ENCODE measurements at places on chromosomes 7 and 10. TPM values are rescaled to one million over a fixed set of nuclear protein-coding genes. Genes with fewer than 3 reads are reported as not detected.

The VGF gene
- 2.5 TPM for total RNA-seq

The ZSWIM8 gene
- 152 TPM for total RNA-seq

The OR2A12 gene
- not detected for total RNA-seq

The SUN3 gene
- total RNA-seq: not detected

The PCLO gene
- 7.5 TPM for total RNA-seq

The GGCT gene
- 64.1 TPM for total RNA-seq

DNA sequence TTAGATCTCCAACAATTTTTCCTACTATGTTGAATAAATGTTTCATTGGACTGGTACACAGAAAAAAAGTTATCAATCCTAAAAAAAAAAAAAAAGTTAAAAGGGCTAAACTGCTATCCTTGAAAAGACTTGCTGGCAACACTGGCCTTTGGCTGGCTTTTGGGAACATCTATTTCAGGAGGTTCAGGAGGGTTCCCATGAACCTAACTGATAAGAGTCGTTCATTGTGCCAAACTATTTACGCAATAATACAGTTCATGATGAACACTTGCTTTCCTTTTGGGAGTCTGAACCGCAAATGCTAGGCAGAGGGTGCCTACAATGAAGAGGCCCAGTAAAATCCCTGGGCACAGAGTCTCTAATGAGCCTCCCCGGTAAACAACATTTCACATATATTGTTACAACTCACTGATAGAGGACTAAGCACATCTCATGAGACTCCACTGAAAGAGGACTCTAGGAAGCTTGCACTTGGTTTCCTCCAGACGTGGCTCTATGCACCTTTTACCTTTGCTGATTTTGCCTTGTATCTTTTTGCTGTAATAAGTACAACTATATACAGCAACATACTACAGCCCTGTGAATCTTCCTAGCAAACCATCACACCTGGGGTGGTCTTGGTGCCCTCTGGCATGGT lies 45.0 kb downstream of the ZFAND4 start:
- no peak for DNase-seq

DNA sequence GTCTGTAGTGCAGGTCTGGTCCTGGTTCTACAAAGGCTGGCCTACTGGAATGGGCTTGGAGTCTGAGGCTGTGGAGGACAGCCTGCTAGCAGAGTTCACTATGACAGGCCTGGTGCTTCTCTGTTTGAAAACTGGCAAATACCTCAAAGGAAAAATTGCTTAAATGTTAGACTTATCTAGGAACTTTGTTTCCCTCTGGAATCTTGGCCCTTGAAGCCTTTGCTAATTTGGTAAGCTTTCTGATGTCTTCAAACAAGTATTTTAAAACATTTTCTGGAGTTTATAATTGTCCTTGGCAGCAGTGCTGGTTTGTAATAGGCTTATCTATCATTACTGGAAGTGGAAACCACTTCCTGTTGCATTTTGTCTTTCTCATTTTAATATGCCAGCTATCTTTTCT lies 139.7 kb downstream of the TMEM26 start:
- no peak for DNase-seq

DNA sequence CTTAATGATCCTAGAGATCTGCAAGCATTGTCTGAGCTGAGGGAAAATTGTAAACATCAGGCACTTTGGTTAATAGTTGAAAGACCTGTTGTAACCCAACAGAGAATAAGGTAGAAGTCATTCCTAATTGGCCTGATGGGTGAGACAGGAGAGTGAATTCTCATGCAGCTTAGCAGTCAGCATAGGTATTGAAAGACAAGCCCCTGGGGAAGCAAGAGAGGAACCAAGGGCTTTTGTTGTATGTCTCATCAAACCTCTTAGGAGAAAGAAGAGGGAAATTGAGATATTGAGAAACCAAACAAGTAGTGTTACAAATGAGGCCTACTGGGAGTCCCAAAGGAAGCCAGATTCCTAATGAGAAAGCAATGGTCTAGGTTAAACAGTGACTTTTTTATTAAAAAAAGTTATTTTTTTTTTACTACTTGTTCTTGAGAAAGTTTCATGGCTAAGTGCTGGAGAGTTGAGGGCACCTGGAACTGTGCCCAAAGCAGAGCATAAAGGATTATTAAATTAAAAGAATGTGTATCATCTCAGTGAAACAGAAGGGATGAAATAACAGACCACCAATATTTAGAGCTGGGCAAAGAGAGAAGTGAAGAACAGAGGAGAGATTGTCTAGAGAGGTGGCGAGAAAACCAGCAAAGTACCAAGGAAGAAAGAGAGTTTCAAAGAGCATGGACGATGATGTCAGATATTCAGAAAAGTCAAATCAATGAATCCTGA lies 168.9 kb downstream of the CDK14 start:
- no peak for DNase-seq

- no peak for DNase-seq
These were observed 142.5 kb upstream of the RET start for GRCh38 chr10:42934351-42934811.

GRCh38 chr7:4185136-4185535 lies 497.0 kb upstream of the FOXK1 start:
- no peak for DNase-seq

GRCh38 chr7:12637819-12638592 lies 49.4 kb upstream of the ARL4A start:
- no peak for DNase-seq

GRCh38 chr10:13485623-13486022 lies 43.2 kb downstream of the BEND7 start:
- DNase-seq: peak; percentile 1

- no peak for DNase-seq
These were observed 68.6 kb downstream of the CELF2 start for GRCh38 chr10:11086177-11086840.

Data from PC-3 (cell line).